ENCODE measurements at places on chromosomes 16 and 17.

GRCh38 chr17:339193-340061 lies 13.2 kb downstream of the RPH3AL start:
- DNase-seq, result peak; percentile 58

DNA sequence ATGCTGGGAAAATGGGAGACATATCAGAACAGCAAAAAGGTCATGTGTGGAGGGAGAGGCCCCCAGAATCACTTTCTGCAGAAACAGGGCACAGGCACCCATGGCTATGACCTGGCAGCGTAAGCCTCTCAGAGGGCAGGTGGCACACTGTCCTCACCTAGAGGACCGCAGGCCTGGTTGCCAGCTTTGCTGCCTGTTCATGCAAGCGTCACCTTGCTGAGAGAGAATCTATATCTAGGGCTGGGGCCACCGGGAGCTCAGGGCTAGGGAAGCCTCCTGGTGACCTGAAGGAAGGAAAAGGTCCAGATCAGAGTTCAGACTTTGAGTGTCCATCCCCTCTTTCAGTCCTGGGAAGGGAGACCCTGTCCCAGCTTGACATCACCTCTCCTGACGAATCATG lies 78.7 kb downstream of the GOSR1 start:
- no peak for DNase-seq

- DNase-seq, result no peak
Observed at GRCh38 chr17:4499431-4500190, 930 bp downstream of the SPNS2 start.

DNA sequence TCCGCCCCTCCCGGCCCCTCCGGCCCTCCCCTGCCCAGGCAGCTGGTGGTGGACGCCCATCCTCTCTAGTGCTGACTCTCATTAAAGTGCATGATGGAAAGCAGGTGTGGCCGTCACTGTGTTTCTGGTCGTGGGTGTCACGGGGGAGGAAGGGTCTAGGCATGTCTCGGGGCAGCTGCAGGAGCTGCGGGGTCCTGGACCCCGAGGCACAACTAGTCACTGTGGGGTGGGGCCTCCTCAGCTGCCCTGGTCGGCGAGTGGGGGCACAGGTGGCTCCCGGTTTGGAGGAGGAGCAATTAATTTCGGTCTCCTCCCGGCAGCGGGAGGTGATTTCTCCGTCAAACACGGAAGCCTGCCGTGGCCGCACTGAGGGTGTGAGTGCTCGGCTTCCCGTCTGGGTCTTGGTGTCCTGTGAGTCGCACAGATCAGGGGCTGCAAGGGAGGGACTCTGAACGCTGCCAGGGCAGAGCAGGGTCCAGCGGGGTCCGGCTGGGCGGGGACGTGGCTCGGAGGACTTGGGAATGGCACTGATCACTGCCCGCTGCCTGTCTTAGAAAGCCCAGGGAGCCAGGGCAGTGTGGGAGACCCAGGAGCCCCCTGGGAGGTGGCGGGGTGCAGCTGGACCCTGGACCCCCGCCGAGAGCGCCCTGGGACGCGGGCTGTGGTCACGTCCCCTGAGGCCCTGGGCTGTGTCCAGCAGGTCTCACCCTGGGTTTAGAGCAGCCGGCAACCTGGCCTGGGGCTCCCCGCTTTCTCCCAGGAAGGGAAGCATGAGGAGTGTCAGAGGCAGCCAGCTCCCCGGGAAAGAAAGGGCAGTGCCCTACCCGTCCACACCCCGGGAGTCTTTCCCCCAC lies 3.3 kb downstream of the TPSD1 start:
- DNase-seq, result no peak

DNA sequence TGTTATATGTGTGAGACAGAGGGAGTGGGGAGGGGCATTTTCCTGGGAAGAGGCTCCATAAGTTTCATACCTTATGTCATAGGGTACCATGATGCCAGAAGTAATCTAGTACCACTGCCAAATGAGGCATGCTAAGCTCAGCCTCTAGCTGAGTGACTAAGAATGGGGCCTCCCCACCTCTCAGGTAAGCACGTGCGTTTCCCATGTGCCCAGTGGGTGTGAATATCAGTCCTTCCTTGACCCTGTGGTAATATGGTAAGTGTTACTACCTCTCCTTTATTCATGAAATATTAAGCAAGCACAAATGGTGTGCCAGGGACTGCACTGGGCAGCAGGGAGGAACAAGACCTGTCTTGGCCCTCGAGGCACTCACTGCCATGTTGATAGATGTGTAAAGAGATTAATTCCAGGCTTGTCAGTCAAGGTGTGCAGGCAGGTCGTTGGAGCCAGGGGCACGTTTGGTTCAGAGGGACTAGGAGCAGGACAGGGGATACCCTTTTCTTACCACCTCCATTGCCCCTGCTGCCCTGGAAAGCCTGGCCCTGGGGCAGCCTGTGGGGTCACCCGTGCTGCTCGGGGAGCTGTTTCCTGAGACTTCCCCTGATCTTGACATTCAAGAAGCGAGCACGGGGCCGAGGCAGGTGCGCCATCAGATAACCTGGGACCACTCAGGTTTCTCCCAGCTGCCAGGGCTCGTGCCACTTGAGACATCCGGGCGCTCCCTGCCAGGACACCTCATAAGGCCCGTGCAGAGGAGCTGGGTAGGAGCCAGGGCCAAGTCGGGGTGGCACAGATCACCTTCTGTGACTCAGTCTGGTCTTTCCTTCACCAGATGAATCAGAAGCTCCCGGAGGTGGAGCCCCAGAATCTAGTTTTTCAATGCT lies 8.8 kb downstream of the RSAD1 start:
- DNase-seq, result peak; percentile 31

- no peak for DNase-seq
Observed at GRCh38 chr16:55570159-55570558, 3.7 kb downstream of the CAPNS2 start.

DNA sequence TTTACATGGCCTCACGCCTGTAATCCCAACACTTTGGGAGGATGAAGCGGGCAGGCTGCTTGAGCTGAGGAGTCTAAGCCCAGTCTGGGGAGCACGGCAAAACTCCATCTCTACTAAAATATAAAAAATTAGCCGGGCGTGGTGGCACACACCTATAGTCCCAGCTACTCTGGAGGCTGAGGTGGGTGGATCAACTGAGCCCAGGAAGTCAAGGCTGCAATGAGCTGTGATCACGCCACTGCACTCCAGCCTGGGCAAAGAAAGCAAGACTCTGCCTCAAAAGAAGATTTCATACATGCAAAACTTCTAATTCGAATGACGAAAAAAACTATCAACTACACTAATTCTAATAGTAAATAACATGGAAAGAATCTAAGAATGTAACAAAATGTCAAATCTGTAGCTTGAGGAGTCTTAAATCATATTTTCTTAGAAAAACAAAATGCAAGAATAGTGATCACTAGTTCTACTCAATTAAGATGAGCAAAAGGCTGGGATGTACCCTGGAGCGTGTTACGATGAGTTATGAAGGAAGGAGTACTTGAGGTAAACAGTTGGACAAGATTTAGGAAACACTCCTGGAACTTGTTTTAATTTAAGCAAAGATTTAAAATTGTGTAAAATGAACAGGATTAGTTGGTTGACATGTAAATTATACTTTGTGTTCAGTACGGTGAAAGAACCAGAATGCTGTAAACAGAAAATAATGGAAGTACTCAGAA lies 20.7 kb downstream of the YWHAE start:
- DNase-seq, result no peak

DNA sequence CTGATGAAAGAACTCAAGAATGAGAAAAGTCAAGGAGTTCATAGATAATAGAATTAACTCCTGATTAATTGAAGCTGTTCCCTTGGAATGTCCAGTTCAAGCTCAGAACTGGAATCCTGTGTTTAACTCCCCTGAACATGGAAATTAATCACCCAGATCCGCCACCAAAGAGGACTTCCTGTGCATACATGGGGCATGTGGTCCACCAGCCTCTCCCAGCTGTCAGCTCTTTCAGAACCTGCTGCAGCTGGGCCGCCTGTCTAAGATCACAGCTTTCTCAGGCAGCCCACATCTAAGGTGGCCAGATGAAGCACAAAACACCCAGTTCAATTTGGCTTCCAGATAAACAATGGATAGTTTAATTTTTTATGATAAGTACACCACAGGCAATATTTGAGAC lies 203.7 kb upstream of the COX10 start:
- no peak for DNase-seq

GRCh38 chr16:17228048-17228707 lies 242.6 kb downstream of the XYLT1 start:
- DNase-seq, result no peak

DNA sequence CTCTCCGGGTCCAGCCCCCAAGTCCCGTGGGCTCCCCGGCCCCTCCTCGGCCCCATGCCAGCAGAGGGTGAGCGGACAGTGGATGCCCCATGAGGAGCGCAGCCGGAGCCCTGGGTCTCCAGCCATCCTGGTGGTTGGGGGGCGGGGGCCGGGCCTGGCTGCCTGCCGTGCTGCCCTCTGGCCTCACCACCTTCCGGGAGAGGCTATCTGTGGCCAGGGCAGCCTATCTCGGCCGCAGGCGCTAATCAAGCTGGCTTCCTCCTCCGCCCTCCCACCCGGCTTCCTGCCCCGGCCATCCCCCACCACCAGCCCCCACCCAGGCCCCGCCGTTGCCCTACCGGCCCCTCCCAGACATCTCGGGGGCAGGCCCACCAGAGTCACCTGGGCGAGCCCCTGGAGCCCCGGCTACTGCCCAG lies 46.8 kb downstream of the ZFPM1 start:
- DNase-seq, result no peak

Data from NCI-H2171 (cell line).